ENCODE measurements at places on chromosomes 2 and 18.

- no peak for DNase-seq
Measured at GRCh38 chr2:75466708-75467311, 93.9 kb downstream of the EVA1A start.

DNA sequence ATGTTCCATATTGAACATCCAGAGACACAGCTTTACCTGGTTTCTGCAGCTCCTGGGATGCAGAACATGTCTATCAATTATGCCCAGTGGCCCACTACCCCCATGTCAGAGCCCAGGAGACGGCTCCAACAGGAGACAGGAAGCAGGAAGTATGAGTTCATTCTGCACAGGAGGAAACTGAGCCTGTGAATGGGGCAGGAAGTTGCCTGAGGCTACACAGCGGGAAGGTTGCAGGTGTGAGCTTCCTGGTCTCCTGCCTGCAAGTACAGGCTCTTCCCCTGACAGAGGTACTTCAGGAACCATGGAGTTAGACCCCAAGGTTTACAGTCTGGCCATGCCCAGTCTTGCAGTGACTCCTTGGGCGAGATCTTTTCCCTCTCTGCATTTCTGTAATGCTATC is 2.8 kb upstream of the BOK start:
- no peak for DNase-seq

DNA sequence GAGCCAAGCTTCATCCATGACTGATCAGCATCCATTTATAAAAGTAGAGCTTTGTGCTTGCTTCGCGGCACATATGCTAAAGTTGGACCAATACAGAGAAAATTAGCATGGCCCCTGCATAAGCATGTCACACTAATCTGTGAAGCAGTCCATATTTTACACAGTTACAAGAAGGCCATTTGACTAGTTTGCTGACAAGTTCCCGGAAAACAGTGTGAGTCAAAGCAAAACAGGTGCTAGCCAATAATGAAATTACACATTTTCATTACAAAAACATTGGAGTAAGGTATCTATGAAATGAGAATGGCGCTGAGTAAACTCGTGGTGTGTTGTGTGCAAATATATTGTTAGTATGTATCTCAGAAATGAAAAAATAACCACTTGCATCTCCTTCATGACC is 4.7 kb downstream of the ANKRD62 start:
- DNase-seq, result no peak

GRCh38 chr2:25586726-25587144 is 86.6 kb downstream of the DTNB start:
- DNase-seq, result no peak

DNA sequence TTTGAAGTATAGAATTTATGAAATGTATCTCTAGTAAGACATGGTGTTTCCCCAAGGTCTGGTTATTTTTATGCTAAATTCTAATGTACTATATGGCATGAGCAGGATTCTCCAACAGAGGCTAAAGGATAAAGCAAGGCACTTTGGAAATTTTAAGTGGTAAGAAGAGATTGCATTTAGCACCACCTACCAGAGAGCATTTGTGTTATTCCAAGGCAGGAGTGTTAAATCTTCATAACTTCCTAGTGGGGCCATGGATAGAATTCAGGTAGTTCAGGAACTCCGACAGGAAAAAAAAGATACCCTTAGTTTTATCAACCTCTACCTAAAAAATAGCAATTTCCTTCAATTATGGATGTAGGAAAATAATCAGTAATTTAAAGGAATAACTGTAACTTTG is 497.4 kb upstream of the CRIM1 start:
- DNase-seq, result no peak

DNA sequence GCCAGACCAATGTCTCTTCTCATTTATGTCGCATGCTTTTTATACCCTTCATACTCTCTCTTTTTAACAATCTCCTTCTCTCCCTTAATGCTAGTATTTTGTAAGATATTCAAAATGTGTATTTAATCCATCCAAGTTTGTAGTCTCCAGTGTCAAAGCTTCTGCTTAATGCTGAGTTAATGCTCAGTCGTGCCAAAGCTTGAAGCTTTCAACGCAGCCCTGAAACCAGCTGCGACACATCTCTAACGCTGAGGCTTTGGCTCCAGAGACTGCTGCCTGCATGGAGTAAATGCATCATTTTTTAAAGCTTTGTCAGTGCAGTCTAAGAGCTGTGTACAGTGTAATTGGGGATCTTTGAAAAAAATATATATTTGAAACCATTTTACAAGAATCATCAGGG is 2108.8 kb upstream of the PIK3C3 start:
- no peak for DNase-seq

GRCh38 chr2:234994438-234995321 is 42.9 kb downstream of the SH3BP4 start:
- no peak for DNase-seq

GRCh38 chr18:58638441-58638840 is 9.6 kb upstream of the ALPK2 start:
- no peak for DNase-seq

GRCh38 chr18:9695605-9696004 is 12.5 kb upstream of the RAB31 start:
- DNase-seq, result no peak

DNA sequence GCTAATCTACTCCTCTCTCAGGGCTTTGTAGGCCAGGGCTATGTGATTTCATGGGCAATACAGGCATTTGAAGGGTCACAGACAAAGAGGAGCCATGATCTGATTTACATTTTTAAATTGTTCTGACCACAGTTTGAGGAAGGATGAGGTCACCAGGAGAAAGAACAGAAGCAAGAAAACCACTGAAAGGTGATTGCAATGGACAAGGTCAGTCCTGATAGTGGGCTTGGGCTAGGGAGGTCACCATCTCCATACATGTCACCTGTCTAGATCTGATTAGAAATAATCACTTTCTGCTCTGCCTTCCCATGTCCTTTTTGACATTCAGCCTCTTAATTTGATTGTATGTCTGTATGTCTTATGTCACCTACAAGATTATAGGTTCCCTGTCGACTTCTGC is 248.9 kb upstream of the CWC22 start:
- DNase-seq, result no peak

GRCh38 chr2:73503992-73504570 is 118.4 kb downstream of the ALMS1 start:
- no peak for DNase-seq

GRCh38 chr2:28172114-28172898 is 220.4 kb upstream of the FOSL2 start:
- no peak for DNase-seq

DNA sequence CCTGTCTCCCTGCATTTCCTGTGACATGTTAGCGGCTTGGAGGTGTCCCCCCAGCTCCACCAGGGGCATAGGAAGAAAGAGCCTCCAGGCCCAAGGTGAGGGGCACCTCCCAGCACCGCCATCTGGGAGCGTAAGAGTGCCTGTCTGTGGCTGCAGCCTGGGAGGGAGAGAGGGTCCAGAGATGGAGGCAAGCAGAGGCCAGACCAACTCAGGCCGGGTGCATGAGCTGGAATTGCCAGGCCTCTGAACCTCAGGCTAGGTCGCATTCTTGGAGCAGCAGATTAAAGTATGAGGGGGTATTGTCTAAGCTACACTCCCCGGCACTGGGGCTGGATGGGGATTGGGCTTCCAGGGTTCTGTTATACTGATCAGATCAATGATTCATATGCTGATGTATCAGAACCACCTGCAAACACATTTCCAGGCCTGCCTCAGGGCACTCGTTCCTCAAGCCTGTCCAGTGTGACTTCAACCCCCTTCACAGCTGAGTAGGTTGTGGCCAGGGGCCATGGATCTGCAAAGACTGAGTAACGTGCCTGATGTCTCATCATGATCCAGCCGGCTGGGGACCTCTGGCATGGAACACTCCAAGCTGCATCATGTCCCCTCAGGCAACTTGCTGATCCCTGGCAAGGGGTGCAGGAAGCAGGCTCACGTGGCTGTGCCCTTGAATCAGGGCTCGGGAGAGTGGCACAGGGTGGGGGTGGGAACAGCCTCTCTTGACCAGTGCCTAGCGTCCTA is 73.2 kb downstream of the HS1BP3 start:
- DNase-seq, result no peak

DNA sequence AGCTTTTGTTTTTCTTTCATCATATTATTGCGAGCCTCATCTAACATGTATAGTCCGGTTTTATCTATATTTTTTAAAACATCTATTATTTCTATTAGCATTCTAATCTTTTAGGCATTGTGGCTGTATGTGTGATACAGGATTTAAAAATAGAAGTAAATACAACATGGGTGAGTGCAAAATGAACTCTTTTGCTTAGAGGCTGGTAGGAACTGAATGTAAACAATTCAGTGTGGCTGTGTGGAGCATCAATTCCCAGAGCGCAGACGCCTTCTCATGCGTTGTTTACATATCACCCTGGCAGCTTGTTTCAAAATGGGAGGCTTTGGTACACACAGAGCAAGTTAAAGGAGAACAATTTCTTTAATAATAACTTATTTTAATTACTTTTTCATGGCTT is 836 bp downstream of the DTNA start:
- no peak for DNase-seq

GRCh38 chr2:69366-70344 is 23.4 kb upstream of the FAM110C start:
- DNase-seq, result no peak

- DNase-seq, result no peak
Measured at GRCh38 chr2:127078666-127079270, 28.2 kb downstream of the BIN1 start.

GRCh38 chr2:74371421-74371820 is 8.7 kb downstream of the DCTN1 start:
- no peak for DNase-seq

Data from activated T-helper 1 cell treated with anti-CD3 and anti-CD28 coated beads, Interleukin-2, amount 50 U/mL, for 16 hours (primary cell).